ENCODE measurements at places on chromosomes 13 and 19.

DNA sequence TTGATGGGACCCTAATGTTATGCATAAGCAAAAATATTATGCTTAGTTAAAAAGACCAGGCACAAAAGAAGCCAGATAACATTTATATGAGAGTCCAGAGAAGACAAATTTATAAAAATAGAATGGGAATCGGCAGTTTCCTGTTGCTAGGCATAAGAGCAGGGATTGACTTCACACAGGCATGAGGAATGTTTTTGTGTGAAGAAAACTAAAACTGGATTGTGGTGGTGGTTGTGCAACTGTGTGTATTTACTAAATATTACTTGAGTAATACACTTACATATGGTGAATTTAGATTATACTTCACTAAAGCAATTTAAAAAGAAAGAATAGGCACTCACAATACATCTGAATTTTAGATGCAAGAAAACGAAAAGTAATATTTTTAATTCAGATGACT lies 108.3 kb downstream of the SLITRK1 start:
- DNase-seq, result no peak

- no peak for DNase-seq
These were observed 6.2 kb downstream of the ABCC4 start for GRCh38 chr13:95295026-95295425.

GRCh38 chr19:40512473-40513344 lies 45.9 kb downstream of the SPTBN4 start:
- peak; percentile 55 for DNase-seq

DNA sequence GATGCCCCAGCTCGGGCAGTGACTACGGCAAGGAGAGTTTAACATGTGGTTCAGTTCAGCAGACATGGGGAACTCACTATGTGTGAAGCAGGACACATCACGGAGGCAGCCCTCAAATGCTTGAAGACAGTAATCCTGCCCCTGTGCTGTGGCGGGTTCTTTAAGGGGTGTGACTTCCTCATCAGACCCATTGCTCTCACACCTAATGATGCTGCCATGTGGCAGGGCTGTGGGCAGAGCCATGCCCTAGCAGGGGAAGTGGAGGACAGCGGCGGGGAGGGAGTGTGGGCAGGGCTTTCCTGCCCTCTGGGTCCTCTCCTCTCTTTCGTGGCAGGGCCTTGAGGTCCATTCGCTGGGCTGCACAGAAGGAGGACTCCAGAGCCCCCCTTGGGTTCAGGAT lies 131.1 kb upstream of the GJB6 start:
- DNase-seq, result no peak

GRCh38 chr13:113655346-113656002 lies 2.5 kb downstream of the ATP4B start:
- no peak for DNase-seq

GRCh38 chr13:22828081-22828480 lies 352.7 kb upstream of the SGCG start:
- DNase-seq, result no peak

DNA sequence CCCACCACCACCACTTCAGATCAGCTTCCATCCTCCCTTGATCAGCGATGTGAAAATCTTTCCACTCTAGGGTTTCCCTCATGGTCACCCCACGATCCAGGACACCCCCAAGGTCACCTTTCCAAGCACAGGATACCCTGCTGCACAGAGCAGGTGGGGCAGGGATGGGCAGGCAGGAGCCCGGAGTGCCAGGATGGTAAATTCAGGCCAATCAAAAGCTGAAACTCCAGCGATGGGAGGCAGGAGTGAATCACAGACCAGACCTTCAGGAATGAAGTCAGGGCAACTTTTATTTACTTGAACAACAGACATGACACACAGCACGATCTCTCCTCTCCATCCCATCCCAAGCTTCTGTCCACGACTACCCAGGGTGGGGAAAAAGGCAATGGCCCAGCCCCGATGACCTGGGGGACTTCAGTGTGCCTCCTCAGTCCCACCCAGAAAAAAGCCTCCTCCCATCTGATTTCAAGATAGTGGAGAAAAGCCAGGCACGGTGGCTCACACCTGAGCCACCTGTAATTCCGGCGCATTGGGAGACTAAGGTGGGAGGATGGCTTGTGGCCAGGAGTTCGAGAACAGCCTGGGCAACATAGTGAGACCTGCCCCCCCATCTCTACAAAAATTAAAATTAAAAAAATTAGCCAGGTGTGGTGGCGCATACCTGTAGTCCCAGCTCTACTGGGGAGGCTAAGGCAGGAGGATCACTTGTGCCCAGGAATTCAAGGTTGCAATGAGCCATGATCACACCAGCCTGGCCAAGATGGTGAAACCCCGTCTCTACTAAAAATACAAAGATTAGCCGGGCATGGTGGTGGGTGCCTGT lies 39.2 kb downstream of the ZSWIM4 start:
- peak; percentile 56 for DNase-seq

DNA sequence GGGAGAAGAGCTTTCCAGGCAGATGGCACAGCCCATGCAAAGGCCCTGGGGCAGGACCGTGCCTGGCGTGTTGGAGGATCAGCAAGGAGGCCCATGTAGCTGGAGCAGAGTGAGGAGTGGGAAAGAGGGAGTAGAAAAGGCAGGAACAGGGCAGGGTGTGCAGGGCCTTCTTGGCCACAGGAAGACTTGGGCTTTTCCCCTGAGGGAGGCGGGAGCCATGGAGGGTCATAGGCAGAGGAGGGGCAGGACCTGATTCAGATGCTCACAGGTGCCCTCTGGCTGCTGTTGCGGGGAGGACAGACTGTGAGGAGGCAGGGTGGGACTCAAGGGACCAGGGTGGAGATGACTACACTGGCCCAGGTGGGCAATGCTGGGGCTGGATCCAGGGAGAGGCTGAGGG lies 13.8 kb upstream of the PTPRS start:
- peak; percentile 56 for DNase-seq

- peak; percentile 93 for DNase-seq
These were observed 25.3 kb downstream of the POMP start for GRCh38 chr13:28684257-28684656.

DNA sequence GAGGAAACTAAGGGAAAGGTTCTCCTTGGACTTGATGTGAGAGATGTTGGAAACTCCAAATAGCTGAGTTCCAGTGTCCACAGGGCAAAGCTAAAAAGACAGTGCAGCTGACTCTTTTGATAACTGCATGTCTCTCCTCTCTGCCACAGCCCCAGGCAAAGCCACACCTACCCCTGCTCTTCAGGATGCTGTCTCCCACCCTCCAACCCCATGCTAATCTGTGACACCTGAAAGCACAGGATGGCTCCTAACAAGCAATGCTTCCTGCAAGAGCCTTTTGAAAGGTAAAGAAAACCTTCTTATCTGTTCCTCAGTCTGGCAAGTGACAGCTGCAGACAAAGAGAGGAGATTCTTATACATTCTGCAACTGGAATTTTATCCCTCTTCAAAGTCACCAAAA lies 14.5 kb downstream of the SLC46A3 start:
- DNase-seq, result peak; percentile 78

- no peak for DNase-seq
These were observed 216.4 kb downstream of the DCT start for GRCh38 chr13:94263038-94263437.

DNA sequence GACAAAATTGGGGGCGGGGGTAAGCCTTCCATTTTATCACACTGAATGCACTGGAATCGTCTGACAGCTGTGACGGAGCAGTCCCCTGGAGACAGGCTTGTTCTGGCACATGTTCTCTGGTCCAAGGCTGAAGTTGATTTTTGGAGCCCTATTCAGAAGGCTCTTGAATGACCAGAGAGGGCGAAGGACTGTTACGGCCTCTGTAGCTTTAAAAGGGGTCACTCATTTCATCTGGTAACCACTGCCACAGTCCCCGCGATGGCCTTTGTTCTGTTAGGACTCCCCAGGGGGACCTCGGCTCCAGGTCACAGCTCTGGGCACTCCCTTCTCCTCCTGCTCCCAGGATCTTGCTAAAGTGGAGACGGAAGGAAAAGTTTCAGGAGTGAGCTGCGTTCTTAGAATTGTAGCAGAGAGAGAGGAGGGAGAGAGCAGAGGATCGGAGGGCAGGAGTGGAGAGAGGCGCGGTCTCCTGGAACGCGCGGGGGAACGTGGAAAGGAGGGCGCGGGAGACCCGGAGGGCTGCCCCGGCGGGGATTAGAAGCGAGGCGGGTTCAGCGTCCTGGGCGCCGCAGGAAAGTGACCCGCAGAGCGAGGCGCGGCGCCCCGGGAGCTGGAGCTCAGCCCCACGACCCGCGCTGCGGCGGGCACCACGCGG lies 134.3 kb upstream of the MYO16 start:
- peak; percentile 47 for DNase-seq

DNA sequence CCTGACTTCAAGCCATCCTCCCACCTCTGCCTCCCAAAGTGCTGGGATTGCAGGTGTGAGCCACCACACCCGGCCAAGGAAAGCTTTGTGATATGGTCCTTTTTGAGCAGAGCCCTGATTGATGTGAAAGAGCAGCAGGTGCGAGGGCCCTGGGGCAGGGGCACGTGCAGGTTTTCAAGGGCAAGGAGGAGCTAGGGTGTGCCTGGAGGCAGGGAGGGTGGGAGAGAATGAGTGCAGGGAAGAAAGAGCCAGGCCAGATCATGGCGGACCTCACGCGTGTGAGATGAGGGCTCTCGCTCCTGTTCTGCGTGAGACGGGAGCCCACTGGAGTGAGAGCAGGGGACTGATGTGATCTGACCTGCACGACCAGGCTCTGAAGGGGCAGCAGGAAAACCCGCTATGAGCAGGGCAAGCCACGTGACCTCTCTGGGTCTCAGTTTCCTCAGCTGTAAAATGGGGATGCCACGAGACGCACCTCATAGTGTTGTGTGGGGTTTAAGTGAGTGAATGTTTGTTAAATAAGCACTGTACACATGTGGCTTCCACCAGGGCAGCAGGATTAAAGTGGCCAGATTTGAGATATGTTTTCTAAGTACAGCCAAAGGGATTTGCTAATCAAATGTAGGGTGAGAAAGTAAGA lies 25.8 kb downstream of the FAAP24 start:
- DNase-seq, result no peak

GRCh38 chr13:98792321-98792720 lies 39.8 kb upstream of the SLC15A1 start:
- no peak for DNase-seq

- no peak for DNase-seq
These were observed 416.5 kb downstream of the EFNB2 start for GRCh38 chr13:106118996-106119395.

- no peak for DNase-seq
These were observed 2.1 kb downstream of the SLC27A5 start for GRCh38 chr19:58509731-58510083.

DNA sequence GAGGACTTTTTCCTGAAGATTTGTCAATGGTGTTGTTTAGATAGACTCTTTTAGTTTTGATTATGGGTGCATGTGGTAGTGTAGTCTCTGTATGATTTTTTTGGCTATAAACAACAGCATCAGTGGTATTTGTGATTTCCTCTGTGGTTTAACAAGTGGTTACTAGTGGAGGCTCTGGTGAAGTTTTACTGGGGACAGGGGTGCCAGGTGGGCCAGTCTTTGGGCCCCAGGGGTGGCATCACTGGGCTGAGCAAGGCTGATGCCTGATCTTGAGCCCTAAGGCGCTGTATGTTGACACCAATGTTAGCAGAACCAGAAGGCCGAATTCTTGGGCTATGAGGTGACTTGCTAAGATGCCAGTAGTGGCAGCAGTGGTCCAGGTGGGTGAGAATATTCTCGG lies 811.4 kb downstream of the DACH1 start:
- DNase-seq, result no peak

GRCh38 chr13:94154367-94154766 lies 325.1 kb downstream of the DCT start:
- peak; percentile 51 for DNase-seq

- DNase-seq, result peak; percentile 45
These were observed 2.0 kb downstream of the FBL start for GRCh38 chr19:39843919-39844793.

GRCh38 chr19:29547361-29547960 lies 21.7 kb downstream of the VSTM2B start:
- no peak for DNase-seq

DNA sequence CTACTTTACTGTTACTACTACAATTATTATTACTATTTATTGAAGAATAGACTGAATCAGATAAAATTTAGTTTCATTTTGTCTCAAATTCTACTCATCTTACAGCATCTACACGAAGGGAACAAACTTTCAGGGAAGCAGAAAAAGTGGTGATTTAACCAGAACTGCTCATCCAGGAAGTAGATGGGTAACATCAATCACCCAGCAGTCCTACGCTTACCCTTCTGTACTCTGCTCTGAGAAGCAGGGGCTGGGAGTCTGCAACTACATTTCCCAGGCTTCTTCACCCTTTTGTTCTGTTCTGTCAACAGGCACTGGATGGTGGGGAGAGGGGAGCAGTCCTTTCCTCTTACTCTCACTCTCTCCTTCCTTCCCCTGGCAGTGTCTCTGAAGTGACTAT lies 31.4 kb upstream of the GGACT start:
- no peak for DNase-seq

DNA sequence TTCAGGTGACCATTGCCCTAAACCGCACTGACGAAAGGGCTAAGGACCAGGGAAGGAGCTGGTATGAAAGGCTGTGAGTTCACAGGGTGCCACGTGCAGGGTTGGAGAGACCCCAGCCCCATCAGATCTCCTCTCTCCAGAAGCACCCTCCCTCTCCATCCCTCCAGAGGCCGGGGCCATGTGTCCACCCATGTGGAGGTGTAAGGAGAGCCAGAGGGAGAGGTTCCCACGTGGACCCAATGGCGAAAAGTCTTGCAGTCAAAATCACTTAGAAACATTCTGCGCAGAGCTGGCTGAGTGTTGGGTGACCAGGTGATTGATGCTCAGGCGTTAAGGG lies 168.3 kb downstream of the COL4A1 start:
- no peak for DNase-seq

DNA sequence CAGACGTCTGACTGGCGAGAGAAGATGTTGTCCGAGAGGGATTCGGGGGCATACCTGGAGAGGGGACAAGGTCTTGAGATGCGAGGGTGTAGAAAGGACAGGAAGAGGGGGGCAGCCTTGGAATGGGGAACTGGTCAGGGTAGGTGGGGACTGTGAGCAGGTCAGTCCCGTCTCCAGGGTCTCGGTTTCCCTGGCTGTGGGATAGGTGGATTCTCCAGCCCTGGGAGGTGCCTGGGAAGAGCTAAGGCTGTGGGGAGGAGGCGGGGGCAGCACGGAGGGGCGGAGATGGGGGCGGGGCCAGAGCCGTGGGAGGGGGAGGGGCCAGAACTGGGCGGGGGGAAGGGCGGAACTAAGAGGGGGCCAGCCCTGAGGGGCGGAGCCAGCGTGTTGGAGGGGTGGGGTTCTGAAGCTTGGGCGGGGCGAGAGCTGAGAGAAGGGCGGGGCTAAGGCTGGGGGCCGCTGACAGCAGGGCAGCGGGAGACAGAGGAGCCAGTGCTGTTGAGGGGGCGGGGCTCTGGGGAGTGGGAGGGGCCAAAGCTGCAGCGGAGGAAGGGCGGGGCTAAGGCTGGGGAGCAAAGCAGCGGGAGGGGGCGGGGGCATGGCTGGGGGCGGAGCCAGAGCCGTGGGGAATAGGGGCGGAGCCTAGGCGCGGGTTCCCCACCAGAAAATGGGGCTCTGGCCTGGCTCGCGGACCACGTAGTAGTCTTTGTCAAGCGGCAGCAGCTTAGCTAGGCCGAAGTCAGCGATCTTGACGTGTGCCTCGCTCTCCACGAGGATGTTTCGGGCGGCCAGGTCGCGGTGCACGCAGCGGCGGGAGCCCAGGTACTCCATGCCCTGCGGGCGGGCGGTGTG lies 9.5 kb upstream of the INSL3 start:
- DNase-seq, result peak; percentile 94

- peak; percentile 13 for DNase-seq
These were observed 22.0 kb downstream of the SIN3B start for GRCh38 chr19:16851031-16851712.

- DNase-seq, result peak; percentile 81
These were observed 29.1 kb downstream of the PAK4 start for GRCh38 chr19:39154629-39155100.

Data from mesendoderm (in vitro differentiated cells).